ENCODE measurements at places on chromosomes 12 and 14.

GRCh38 chr14:50947446-50947845 lies 3.2 kb upstream of the PYGL start:
- DNase-seq: no peak

DNA sequence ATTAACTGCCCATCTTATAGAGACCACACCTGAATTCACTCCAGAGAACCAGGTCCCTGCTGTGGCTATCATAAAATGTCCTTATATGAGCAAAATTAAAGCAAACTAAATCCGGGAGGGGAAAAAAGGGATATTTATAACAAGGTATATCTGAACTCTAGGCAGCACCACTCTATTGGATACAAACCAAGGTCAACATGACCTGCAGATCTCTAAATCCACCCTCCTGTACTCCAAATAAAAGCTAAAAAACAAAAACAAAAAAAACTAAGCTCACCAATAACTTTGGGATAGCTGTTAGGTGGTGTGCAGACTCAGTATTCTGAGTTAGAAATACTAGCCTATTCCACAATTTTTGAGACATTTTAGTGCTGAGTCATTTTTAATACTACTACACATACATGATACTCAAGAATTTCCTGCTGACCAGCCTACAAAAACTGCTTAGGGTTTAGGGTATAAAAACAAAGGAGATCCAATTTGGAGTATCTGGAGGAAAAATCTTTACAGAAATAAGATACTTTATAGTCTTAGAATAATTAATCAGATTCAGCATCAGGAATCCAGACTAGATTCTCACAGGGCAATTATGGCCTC lies 46.6 kb upstream of the LTBP2 start:
- DNase-seq: no peak

GRCh38 chr14:47442211-47442610 lies 233.2 kb downstream of the MDGA2 start:
- DNase-seq: no peak

DNA sequence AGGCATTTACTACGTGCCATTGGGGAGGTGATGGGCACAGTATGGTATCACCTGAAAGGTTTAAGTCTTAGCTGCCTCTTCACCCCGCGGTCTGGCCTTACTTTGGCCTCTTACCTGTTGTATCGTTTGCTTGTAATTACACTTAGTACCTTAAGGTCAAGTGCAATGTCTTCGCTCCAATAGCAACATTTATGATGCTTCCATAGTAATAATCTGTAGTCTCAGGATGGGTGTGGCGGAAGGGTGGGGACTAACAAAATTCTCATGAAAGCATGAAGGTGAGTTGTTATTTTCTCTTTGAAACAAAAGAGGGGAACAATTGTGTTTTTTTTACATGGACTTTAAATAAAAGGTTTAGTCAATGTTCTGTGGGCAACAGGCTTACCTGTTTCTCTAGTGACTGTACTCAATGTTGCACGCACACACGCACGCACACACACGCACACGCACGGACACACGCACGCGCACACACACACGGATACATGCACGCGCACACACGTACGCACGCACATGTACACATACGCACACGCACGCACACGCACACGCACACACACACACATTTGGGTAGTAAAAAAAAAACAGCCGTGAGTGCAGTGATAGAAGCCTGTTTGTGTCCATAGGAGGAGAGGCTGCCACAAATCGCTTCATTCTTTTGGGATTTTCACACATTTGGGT lies 91.4 kb downstream of the DNAH10 start:
- no peak for DNase-seq

GRCh38 chr12:124910561-124911478 lies 3.6 kb downstream of the UBC start:
- no peak for DNase-seq

- no peak for DNase-seq
Observed at GRCh38 chr14:32625211-32625610, 296.1 kb downstream of the AKAP6 start.

DNA sequence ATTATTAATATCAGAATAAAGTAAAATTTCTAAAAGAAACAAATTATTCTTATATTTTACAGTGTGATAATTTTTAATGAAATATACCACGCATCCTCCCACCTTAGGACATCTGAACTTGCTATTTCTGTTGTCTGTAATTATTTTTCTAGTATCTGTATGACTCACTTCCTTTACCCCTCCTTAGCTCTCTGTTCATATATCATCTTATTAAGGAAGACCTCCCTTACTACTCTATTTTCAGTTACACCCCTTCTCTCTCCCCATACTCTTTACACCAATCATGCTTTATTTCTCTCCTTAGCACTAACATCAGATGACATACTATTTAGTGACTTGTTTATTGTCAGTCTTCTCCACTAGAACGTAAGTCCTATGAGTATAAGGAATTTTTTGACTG lies 34.2 kb upstream of the C12orf50 start:
- DNase-seq: no peak

DNA sequence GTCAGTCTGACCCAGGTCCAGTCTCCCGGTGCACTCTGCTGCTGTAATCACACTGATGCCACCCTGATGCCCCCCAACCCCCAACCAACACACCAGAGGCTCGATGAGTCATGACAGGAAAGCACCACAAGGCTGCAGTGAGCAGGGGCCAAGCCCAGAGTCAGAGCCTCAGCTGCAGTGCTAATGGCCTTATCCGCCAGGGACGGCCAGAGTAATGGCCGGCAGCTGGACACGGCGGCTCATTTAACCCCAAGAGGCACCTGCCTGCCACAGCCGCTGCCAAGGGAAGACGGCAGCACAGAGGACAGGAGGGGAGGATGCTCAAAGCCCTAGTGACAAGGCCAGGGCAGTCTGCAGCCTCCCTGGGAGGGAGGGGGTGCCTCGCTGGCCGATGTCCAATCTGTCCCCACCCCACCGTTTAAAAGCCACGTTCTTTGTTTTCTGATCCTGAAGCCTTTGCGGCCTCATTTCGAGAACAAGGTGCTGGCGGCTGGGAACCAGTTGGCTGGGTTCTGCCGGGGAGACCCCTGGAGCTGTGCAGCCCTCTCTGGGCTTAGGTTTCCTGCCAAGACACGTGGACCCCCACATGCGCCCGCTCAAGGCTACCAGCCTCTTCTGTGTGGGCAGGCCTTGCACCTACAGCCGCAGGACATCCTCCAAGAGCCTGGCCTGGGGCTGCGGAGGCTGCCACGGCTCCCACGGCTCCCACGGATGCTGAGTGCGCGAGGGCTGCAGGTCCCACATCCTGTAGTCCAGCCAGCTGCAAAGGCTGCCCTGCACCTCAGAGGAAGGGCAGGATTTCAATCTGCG lies 13.1 kb downstream of the CCDC85C start:
- no peak for DNase-seq

GRCh38 chr12:19844224-19844623 lies 404.9 kb downstream of the AEBP2 start:
- no peak for DNase-seq

- no peak for DNase-seq
Observed at GRCh38 chr12:1425396-1425729, 169.0 kb downstream of the FBXL14 start.

DNA sequence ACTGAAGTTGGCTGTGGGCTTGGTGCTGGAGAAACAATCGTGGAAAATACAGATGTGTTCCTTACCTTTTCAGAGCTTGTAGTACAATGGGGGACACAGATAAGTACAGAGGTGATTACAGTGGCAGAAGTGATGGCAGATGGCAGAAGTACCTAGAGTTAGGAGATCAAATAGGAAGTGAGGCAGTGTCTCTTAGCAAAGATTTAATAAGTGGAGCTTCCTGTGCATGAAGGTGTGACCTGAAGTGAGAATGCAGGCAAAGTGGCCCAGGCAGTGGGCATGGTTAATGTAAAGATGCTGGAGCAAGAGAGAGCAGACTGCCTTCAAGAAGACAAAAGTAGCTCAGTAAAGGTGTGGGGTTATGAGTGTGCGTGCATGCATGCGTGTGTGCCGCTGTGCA lies 16.0 kb downstream of the LRRK2 start:
- DNase-seq: no peak

- no peak for DNase-seq
Observed at GRCh38 chr12:50053583-50053982, 3.8 kb upstream of the ASIC1 start.

GRCh38 chr12:106648736-106649135 lies 65.9 kb downstream of the RFX4 start:
- DNase-seq: no peak

DNA sequence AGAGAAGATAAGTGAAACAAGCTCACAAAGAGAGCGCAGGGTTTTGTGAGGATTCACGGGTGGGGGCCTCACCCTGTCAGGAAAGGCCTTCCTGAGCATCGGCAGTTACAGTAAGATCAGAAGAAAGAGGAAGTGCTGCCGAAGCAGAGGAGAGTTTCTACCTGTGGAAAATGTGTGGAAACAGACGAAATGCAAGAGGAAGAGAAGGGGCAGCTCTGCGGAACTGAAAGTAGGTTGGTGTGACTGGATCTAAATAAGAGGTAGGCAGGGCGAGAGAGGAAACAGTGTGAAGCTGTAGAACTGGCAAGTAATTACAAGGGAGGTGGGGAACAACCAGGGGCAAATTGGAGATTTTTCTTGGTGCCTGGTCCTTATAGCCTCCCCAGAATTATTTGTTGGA lies 2.6 kb downstream of the GPR68 start:
- no peak for DNase-seq
